ENCODE measurements at places on chromosomes 3 and 15.

DNA sequence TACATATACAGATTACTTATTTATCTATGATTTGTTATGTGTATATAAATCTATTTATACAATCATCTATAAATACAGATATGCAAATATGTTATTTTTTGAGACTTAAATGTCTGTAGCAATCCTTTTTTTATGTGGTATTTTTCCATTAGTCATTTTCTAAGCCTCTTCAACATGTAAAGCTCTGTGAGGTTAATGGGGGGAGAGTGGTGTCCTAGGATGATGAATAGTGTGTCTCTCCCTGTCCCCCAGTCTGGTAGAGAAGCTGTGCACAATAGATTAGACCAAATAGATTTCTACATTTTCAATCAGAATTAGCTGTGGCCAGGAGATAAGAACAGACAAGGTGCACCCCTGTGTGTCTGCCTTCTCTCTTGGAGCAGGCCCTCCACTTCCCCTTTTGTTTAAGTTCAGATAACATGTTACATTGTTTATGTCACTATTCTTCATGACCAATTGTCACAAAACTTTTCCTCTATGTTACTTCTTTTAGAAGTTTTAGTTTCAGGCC lies 453.9 kb downstream of the LPP start:
- DNase-seq = no peak

DNA sequence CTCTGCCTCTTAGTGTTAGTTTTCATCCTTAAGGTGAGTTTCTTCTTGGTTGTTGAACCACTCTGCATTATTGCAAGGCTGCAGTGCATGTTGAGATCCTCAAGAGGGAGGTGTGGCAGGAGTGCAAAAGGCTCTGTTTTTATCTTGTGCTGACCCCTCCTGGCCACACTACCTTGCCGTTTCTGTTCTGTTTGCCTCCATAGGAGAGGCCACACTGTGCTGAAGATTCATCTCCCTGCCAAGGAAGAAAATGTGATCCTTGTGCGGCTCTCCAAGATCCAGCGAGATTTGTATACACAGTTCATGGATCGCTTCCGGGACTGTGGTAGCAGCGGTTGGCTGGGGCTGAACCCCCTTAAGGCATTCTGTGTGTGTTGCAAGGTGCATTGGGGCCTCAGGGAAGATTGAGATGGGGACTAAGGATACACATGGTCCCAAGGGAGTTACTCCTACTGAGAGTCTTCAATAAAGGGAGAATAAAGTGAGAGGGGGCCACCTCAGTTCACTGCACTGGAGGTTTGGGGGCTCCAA lies 33.0 kb upstream of the TEX264 start:
- DNase-seq = no peak

GRCh38 chr15:90956274-90957030 lies 1.8 kb downstream of the RCCD1 start:
- DNase-seq = peak; percentile 55

DNA sequence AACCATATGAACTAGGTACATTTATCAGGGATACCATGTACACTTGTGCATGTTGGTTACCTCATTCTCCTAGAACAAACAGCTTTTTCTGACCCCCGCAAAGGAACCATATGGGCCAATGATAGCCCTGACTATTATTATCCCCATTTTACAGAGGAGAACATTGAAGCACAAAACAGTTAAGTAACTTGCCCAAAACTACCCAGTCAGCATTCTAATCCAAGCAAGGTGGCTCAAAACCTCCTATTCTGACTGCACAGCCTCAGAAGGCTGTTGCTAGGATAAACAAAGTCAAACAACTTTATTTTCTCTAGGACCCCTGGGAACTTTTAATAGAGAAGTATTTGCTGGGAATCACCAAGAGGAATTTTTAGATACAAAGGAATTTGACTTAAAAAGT lies 36.7 kb downstream of the CFAP44 start:
- no peak for DNase-seq

DNA sequence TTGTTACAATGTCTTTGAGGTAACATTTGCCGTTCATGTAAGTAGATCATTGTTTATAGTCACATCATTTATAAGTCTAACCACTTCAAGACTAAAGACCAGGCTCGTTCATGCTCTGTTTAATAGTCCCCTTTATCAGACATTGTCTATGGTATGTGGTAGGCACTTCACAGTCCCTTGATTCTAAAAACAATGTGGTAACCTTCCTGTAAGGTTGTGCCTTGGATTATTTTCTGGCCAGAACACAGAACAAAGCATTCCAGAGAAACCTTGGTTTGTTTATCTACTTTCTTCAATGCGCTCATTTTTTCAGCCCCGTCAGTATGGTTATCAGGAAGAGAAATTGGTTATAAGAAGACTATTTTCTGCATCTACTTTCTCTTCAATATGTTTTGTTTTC lies 16.3 kb upstream of the ST3GAL6 start:
- DNase-seq = no peak

DNA sequence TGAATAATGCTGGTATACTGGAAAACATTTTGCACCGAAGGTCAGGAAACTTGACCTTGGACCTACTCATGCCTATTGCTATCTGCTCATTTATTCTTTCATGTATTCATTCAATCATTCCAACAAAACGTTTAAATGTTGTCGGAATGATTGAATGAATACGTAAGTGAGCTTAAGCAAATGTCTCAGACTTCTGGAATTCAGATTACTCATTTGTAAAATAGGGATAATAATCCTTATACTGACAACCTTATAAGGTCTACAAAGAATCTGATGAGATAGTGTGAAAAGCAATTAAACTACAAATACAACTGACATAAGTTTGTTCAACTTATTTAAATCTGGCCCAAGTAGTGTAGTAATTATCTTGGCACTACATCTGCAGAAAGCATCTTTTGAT lies 288.7 kb downstream of the WDR72 start:
- DNase-seq = no peak

- DNase-seq = no peak
Observed at GRCh38 chr3:151537726-151538125, 76.9 kb upstream of the IGSF10 start.

DNA sequence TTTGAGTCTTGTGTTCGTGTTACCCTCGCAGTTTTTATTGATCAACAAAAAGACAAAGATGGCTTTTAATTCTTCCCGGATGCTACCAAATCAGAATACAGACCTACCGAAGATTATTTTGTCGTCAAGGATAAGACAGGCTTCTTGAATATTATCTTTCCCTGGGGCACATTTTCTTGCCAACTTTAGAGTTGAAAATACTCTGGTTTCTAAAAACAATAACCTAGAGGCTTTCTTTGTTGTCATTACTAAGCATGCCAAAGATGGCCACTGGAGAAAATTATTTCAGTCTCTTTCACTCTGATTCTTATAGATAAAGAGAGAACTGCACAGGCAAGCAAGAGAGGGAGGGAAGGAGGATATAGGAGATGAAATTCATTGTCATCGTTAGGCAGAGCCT lies 33.9 kb downstream of the OXNAD1 start:
- no peak for DNase-seq

GRCh38 chr3:127961124-127961523 lies 46.1 kb downstream of the KBTBD12 start:
- no peak for DNase-seq

- DNase-seq = no peak
Observed at GRCh38 chr3:128278761-128279600, 125.7 kb downstream of the EEFSEC start.

GRCh38 chr3:59286791-59287531 lies 237.1 kb upstream of the CFAP20DC start:
- no peak for DNase-seq

- DNase-seq = no peak
Observed at GRCh38 chr3:134085034-134085775, 55.5 kb upstream of the SLCO2A1 start.

- no peak for DNase-seq
Observed at GRCh38 chr15:29675791-29676301, 146.4 kb downstream of the TJP1 start.

GRCh38 chr3:117310536-117310935 lies 601.0 kb downstream of the TUSC7 start:
- no peak for DNase-seq

DNA sequence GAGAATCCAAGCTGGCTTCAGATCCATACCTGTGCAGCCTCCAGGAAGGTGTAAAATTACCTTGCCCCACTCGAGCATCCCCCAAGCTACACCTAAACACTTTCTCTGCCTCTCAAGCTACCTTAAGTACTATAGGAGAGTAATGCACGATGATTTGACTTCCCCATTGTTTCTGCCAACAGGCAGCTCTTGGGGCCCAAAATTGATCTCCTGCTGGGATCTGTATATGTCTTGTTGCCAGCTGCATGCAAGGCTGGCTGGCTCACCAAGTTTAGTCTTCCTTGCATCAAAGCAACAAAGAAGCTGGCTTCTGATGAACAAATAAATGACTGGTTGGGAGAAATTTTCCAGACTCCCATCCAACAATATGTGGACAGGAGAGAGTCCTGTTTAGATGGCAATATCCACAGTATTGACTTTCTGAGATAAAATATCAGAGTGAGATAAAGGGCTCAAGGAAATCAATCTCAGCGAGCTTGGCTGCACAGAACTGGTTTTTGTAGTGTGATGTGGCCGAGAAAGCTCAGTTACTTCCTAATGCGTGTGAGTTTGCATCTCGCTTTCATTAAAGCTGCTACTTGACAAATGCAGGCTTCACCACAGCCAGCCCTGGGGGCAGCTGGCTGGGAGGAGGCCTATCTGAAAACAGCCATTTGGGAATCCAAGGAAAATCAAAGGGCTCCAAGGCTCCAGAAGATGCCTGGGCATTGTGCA lies 140.7 kb downstream of the MINAR1 start:
- DNase-seq = no peak

DNA sequence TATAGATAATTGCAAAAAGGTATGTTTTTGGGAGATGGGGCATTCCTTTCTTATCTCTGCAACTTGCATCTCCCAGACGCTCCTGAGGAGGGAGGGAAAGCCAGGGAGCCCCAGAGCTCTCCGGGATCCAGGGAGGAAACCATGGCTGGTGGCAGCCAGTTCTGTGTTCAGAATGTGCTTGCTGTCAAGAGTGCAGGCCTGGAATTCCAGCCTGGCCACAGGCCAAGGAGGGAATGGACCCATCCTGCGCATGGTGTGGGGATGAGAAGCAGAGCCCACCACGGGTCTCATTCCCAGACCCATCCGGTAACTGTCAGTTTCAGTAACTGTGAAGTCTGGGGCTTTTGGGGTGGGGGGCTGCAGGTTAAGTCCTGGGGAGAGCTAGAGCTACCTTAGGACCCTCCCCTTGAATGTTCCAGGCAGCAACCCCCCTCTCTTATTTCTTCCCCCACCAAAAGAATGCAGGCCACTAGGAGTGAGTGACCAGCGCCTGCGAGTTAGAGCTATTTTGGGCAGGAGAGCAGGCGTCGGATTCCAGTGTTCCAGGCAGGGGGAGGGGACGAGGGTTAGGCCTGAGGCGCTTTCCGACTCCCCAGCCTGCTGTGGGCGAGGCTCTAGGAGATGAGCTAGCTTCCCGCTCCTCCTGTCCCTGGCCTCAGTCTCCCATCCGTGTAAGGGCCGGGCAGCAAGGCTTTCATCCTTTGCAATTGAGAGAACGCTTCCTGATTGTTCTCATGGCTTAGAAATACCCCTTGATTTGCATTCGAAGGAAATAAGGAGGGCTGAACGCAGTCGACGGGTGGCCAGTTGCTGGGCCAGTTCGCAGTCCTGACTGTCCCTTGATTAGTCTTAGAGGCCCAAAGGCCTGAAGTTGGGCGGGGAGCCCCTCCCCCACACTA lies 781 bp upstream of the DAG1 start:
- DNase-seq = no peak

DNA sequence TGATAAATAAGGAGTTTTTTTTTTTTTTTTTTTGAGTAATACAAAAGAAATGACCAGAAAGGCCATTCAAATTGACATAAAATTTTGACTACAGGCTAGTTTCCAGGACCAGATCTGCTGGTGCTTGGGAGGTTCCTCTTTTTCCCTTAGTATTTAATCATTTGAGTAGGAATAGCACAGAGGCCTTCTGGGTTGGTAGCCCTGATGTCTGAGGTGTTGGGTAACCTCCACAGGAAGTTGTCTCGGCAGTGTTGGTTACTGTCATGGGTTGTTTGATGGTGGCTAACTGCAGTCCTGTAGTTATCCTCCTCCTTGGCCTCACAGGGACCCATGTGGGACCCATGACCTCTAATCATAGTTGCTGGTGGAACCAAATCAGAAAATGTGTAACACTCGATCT lies 91.1 kb downstream of the USP13 start:
- DNase-seq = no peak

GRCh38 chr15:86506401-86506800 lies 426.7 kb downstream of the AGBL1 start:
- DNase-seq = no peak

DNA sequence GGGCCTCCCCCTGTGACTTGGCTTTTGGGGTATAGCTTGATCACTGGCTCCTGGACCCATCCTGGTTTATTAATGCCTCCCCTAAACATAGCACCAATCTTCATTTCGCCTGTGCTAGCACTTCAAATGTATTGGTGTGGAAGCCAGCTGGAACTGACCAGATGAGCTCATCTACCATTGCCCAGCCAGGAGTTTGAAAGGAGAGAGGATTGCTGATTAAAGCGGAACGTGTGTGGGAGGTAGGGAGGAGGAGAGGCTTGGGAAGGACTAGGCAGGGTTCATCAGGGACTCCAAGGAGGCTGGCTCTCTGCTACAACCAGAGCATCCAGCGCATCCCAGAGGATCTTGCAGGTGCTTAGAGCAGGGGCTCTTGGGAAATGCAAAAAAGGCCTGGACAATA lies 34.4 kb upstream of the TLE3 start:
- DNase-seq = no peak

GRCh38 chr3:20458994-20459716 lies 273.1 kb upstream of the SGO1 start:
- DNase-seq = no peak

GRCh38 chr3:169846458-169847193 lies 23.1 kb downstream of the LRRC31 start:
- no peak for DNase-seq

- no peak for DNase-seq
Observed at GRCh38 chr15:28169366-28169765, 70.3 kb upstream of the OCA2 start.

DNA sequence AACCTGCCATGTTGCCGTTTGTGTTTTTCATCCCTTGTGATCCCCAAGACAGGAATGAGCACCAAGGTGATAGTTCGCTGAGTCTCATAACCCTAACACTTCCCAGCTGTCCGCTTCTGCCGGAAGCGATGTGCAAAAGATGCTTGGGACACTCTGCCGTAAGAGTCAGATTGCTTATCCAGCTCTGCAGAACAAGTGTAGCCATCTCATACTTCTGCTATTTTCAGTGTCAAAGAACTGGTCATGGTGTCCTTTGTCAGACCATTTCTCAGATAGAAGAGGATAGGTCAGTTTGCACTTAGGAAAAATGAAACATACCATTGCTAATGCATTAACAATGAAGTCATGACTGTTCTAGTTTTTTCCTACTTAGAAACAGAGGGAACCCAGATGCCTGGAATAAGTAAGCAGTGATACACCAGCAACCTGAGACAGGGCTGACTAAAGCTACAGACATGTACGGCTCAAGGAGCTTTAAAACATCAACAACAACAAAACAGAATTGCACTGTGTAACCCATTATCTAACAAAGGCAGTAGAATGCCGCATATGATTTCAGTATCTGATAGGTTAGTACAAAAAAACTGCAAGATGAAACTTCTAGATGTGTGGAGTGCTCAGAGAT lies 134.0 kb upstream of the IL12A start:
- DNase-seq = no peak
